ENCODE measurements at places on chromosomes 1 and 21. TPM values are rescaled to one million over a fixed set of nuclear protein-coding genes. Genes with fewer than 3 reads are reported as not detected.

DNA sequence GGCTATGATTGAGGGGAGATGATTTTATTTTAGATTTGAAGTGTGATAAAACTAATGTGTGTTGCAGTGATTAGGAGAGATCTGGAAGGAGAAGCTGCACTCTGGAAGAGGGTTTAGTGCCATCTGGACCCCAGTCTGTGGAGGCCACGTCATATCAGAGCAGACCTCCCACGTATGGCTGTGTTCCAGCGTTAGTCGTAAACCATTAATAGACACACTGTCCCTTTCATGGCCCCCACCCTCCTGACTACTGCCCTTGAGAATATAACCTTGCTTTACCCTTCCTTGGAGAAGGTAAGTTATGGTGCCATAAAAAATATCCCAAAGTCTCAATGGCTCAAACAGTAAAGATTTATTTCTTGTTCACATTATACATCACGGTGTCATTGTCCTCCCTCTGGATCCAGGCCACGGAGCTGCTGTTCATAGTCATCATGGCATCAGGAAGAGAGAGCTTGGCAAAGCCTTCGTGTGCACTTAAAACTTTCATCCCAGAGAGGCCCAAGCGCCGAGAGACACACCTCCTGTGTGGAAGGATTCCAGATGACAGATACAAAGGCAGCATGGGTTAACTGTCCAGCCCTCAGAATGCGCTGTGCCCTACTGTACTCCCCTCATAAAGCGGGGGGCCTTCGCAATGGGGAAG lies 33.2 kb downstream of the RHOU start:
- DNase-seq = no peak

Gene ATP1A4
- not detected for total RNA-seq

DNA sequence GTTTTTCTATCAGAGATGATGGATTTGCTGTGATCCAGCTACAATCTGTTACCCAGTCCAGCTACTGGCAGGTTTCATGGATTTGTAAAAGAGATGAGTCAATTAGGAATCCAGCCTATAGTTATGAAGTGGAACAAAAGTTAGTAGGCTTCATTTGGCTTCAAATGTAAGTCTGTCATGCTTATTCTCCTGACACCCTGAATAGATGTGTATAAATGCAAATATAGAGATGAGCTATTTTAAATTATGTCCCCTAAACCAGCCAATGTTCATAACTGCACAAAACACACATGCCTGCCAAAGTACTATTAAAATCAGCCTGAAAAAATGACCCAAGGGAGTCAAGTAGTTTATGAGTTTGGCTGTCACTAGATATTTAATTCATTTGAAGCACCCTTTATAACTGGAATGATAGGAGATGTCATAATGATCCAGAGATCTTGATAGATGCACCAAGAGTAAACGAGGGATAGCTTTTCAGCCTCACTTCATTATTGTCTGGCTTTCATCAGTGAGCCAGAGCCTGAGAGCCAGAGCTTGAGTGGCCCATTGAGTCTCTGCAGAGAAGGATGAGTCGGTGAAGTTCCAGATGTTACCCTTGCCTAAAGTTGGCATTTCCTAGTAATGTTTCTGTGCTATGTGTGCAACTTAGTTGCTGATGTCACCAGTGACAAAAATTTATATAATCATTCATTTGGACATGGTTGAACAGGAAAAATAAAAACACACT lies 11.8 kb upstream of the NTMT2 start:
- no peak for DNase-seq

DNA sequence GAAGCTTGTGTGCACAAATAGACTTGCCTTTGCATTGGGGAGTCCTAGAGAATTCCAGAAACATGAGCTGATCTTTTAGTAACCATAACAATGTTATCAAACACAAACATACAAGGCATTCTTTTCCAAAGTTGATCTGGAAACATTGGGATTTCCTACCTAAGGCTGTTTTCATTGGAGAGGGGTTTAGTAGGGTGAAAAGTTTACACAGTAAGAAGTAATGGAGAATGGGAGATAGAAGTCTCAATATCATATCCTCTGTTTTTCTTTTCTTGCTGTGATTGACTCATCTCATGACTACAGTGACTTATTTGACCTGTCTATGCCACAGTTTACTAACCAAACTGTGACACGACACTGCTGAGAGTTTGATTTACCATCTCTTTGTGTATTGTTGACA lies 65.6 kb upstream of the PLA2G4A start:
- no peak for DNase-seq

- no peak for DNase-seq
Measured at GRCh38 chr1:56502700-56503245, 76.6 kb downstream of the PLPP3 start.

Gene CLCA2
- 0.25 TPM for total RNA-seq

Gene DMBX1
- 0.79 TPM for total RNA-seq

Gene FCAMR
- not detected for total RNA-seq

DNA sequence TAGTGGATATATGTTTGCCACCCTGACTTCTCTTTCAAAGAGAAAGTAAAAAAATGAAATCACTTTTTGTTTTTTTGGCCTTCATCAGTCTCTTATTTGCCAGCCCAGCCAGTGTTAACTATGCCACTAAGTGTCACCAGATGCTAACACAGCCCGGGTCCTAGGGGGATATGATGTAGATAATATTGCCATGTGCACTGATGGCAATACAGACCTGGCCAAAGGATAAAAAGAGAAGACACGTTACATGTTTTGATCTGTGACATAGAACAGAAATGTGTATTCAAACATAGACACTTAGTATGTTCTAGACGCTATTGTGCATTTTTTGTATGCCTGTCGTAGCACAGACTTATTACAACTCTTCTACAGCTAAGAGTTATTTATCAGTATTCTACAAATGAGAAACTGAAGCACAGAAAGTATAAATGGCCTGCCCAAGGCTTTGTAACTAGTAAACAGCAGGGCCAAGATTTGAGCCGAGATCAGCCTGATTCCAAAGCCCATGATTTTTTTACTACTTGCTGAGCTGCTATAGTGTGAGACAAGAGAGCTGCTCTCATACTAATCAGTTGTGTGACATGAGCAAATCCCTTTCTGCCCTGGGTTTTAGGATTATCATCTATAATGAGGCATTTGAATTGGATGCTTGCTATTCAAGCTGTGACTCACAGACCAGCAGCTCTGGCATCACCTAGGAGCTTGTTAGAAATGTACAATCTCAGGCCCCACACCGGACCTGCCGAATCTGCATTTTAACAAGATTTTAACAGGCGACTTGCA lies 6.3 kb downstream of the LRRC53 start:
- no peak for DNase-seq

Gene NBPF15
- 42.6 TPM for total RNA-seq

Gene MAP3K6
- total RNA-seq = 26.2 TPM

DNA sequence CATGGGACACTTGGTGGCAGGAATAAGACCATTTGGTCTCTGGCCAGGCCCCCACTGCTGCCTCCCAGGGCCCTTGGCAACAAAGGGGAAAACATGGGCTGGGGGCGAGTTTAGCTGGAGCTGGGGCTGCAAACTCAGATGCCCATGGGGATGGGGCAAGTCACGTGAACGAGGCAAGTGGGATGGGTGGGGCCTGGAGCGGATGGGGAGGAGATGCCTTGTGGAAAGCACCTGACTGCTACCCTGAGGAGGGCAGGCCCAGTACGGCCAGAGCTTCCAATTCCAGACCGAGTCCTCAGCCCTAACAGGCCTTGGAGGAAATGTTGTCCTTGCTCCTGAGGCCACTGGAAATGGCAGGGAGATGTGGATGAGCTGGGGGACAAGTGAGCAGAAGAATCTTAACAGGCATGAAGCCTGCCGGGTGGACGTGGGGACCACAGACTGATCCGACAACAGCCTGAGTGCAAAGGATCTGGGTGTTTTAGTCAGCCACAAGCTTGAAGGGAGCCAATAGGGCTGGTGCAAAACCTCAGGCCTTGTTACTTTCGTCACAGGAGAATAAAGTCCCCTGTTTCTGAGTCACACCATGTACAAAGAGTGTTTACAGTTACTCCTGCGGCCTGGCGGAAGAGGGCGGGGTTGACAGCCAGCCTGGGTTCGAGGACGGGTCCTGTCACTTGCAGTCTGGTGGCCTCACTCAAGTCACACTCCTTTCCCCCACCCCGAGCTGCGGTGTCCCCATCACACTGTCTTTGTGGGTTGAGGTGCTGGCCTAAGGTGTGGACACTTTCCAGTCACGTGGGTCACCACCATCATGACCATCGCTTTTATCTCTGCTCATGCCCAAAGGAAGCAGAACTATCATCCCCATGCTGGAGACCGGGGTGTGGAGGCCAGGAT lies 19.1 kb downstream of the RUNX3 start:
- DNase-seq = no peak

DNA sequence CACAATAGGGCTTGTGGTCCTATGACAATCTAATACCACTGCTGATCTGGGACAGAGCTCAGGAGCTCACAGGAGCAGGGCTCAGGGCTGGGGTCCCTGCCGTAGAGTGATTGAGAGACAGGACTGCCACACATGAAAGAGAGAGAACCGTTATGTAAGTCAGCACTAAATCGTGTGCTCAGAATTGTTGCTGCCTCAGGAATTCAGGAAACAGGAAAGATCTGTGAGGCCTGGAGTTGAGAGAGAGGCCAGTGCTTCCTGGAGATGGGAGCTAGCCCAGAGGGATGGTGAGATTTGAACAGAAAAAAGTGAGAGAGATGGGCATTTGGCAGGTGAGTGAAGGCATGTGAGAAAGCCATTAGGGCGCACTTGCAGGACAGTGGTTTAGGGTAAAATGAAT lies 17.5 kb upstream of the ACBD6 start:
- no peak for DNase-seq

GRCh38 chr21:26637201-26637745 lies 64.2 kb upstream of the CYYR1 start:
- no peak for DNase-seq

GRCh38 chr1:3456964-3457909 lies 2.8 kb downstream of the ARHGEF16 start:
- no peak for DNase-seq
